ENCODE measurements at places on chromosomes 13 and 19.

GRCh38 chr13:80297094-80297493 lies 43.8 kb downstream of the SPRY2 start:
- DNase-seq: no peak

- DNase-seq: no peak
Measured at GRCh38 chr13:53415135-53415534, 386.5 kb downstream of the OLFM4 start.

DNA sequence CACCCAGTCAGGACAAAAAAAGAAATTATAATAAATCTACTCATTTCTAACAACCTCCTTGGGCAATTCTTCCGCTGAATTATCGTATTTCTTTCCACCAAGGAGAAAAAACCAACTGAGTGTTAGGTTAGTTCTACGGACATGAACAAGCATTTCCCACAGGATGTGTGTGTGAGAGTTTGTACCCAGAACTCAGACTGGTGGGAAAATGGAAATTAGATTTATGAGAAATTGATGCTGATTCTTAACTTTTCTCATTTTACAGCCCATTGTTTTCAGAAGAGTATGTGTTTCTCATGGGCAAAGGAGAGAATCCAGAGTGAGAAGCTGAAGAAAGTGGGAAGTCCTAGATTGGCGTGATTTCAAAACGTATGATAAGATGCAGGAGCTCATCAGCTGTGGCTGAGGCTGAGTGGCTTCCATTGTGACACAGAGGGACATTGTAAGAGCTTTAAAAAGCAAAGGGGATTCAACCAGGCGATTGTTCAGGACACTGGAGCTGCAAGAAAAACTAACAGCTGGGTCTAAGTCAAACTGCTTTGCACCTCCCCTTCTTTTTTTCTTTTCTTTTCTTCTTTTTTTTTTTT lies 184.7 kb upstream of the ARGLU1 start:
- DNase-seq: peak; percentile 44

GRCh38 chr19:41495589-41495988 lies 52.6 kb downstream of the ERICH4 start:
- no peak for DNase-seq

GRCh38 chr19:16589917-16590316 lies 17.7 kb upstream of the SLC35E1 start:
- DNase-seq: no peak

DNA sequence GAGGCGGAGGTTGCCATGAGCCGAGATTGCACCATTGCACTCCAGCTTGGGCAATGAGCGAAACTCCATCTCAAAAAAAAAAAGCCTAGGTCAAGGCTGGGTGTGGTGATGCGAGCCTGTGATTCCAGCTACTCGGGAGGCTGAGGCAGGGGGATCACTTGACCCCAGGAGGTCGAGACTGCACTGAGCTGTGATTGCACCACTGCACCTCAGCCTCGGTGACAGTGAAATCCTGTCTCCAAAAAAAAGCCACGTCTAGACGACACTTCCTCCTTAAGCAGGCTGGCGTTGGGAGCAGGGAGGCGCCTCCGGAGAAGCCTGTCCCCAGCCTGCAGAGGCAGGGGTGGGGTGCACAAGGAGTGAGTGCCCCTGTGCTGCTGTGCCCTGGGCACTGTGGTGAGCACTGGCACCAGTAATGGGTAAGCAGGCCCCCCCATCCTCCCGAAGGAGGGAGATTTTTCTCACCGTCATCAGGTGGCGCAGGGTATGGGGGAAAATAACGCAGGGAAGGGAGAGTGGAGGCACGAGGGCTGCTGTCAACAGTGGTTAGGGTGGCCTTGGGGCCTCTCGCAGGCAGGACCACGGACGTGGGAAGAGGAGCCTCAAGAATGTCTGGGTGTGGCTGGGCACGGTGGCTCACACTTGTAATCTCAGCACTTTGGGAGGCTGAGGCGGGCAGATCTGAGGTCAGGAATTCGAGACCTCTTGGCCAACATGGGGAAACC lies 706 bp downstream of the P2RY11 start:
- DNase-seq: no peak

DNA sequence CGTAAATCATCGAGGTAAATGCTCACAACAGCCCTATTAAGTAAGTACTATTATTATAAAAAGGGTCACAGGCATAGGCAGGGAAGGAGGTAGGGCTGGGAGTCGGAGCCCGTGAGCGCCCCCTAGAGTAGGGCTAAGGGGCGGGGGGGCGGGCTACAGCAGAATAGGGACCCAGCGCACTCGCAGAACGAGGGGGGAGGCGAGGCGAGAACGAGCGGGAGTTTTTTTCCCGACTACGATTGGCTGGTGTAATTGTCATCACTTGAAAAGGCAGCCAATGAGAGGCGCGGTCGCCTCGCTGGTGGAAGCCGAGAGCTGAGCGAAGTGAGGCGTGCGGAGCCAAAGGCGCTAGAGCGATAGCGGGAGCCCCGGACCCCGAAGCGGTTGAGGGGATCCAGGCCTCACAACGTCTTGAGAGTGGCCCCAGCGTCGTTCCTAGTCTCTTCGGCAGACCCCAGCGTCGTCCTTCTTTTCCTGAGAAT lies 24.2 kb downstream of the KEAP1 start:
- DNase-seq: peak; percentile 95

DNA sequence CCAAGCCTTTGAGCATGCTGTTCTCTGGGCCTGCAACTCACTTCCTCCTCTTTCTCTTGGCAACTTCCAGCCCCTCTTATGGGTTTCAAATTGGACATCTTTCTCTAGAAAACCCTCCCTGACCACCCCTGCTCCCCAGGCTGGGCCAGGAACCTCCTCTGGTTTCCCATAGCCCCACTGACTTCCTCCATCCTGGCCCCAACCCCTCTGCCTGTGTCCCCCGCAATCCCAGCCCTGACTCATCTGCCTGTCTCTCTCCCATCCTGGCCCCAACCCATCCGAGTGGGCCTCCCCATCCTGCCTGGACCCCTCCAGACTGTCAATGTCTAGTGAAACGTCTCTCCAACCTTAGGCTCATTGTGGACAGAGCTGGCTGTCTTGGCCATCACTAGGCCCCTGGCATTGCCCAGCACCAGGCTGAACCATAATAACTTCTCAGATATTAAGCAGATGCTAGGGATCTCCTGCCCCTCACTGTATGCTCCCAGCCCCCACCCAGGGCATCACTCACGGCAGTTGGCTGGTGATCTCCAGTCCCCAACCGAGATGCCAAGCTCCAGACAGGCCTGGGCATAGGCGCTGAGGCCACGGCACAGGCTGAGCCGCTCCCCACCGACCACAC lies 16.8 kb downstream of the FCGBP start:
- no peak for DNase-seq

GRCh38 chr13:101307181-101307701 lies 109.1 kb downstream of the NALCN start:
- no peak for DNase-seq

DNA sequence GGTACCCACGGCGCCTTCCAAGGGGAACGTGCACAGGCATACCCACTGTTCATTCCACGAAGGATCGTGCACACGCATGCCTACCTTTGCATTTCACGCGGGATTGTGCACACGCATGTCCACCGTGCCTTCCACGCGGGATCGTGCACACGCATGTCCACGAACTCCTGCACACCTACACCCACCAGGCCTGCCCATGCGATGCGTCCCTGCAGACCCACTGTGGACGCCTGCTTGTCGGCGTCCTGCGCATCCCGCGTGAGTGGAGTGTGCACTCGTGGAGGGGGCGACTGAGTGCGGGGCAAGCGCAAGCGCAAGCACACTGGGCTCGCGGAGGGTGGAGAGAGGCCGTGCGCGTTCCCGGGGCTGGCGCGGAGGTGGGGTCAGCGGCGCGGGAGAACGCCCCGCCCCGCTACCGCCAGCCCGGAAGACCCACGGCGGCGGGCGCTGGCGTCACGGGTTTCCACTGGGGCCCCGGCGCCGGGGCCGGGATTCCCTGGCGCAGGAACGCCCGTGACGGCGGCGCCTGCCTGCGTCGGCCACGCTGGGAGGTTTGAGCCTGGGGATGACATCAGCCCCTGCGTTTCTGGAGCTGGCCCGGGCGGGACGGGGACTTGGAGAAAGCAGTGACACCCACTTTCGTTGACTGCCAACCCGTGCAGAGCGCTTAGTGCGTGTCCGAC lies 18.7 kb downstream of the GADD45B start:
- DNase-seq: peak; percentile 39

DNA sequence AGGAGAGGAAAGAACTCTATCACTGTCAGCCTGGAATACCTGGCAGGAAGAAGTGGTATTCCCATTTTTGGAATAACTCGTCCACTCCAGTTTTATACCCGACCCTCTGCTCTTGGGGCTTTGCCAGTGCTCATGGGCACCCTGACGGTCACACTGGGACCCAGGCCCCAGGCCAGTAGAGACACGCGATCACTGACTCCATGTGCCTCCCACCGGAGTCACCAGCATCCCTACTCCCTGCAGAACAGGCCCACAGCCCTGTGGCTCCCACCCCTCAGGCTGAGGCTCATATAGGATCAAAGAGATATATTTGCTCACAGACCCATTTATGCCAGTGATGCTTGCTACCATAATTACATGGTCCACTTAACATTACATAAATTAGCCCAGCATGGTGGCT lies 3.5 kb downstream of the GRTP1 start:
- DNase-seq: no peak

Measured in hematopoietic multipotent progenitor cell (in vitro differentiated cells).